Psoas muscle (tissue), 8 donors: ENCODE measurements at places on chromosomes 2 and 18. TPM values are rescaled to one million over a fixed set of nuclear protein-coding genes. Genes with fewer than 3 reads are reported as not detected.

UGGT1 gene
- total RNA-seq = 31.2 TPM

CCDC74B gene
- total RNA-seq = not detected

NT5C1B gene
- total RNA-seq = not detected

TBR1 gene
- not detected for total RNA-seq

REG1B gene
- not detected for total RNA-seq

FHOD3 gene
- total RNA-seq = 98.2 TPM

ATIC gene
- 83.8 TPM for total RNA-seq

- no peak for DNase-seq
Measured at GRCh38 chr2:224042191-224042696, 3.2 kb upstream of the SERPINE2 start.

- DNase-seq = no peak
Measured at GRCh38 chr18:56748698-56749268, 97.6 kb downstream of the WDR7 start.

DNA sequence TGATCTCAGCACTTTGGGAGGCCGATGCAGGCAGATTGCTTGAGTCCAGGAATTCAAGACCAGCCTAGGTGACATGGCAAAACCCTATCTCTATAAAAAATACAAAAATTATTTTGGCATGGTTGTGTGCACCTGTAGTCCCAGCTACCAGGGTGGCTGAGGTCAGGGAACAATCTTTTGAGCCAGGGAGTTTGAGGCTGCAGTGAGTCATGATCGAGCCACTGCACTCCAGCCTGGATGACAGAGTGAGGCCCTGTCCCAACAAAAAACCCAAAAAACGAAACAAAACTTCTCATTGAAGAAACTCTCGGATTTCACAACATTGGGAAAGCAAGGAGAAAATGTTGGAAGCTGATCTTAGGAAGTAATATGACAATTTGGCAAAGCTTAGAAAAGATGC lies 317.3 kb upstream of the MGAT5 start:
- no peak for DNase-seq

- DNase-seq = no peak
Measured at GRCh38 chr2:241818229-241818942, 9.4 kb downstream of the NEU4 start.
